ENCODE measurements at places on chromosomes 16 and 17.
A peak's percentile ranks its signal among the peaks of the same experiment; 100 is the strongest.

GRCh38 chr16:14523632-14524031 is 106.4 kb downstream of the PARN start:
- H3K27me3 ChIP-seq: no peaks in the 10 kb centered on the region
- no peak overlapping the region for H3K27ac ChIP-seq
- no peaks in the 10 kb centered on the region for H3K4me1 ChIP-seq
- H3K36me3 ChIP-seq: peaks cover 5% of the 10 kb centered on the region
- no peak overlapping the region for H3K4me3 ChIP-seq
- DNase-seq: no peak

- no peak for DNase-seq
- no peak overlapping the region for H3K4me3 ChIP-seq
- no peaks in the 10 kb centered on the region for H3K36me3 ChIP-seq
Observed at GRCh38 chr16:27558434-27558833, 8.5 kb downstream of the KATNIP start.

DNA sequence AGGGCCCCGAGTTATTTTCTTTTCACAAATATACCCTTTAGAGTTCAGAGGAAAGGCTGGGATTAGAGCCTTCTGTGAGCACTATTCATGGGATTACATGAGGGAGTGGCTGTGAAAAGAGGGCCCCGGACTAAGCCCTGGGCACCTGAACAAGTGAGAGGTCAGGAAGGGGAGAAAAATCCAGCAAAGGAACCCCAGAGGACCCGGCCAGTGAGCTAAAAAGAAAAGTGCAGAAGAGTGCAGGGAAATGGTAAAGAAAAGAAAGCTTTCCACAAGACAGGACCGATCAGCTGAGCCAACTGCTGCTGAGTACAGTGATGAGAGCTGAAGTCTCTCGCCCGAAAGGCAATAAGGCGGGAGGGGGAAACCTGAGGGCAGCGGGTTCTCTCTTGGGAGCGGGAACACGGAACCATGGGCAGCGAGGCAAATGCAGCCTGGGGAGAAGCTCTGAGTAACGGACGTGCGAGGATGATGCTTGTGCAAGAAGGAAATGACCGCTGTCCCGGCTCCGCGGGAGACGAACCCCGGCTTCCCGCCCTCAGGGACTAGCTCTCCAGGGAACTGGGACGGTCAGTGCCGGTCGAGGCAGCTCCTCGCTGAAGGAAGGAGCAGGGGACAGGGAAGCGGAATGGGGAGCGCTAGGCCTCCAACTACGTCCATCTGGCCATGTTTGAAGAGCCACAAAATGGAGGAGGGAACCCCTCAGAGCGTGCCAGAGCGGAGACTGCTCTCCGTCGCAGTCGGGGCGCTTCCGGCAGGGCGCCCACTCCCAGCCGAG is 665 bp upstream of the ALDH3A2 start:
- peaks cover 15% of the 10 kb centered on the region for H3K36me3 ChIP-seq
- peak; percentile 48 for DNase-seq
- peak overlapping the region; percentile 93 for H3K4me3 ChIP-seq
- H3K27me3 ChIP-seq: peaks cover 2% of the 10 kb centered on the region

- no peaks in the 10 kb centered on the region for H3K4me1 ChIP-seq
- H3K27me3 ChIP-seq: peaks cover 2% of the 10 kb centered on the region
- no peaks in the 10 kb centered on the region for H3K36me3 ChIP-seq
- no peak for DNase-seq
- H3K27ac ChIP-seq: no peak overlapping the region
- no peak overlapping the region for H3K4me3 ChIP-seq
Observed at GRCh38 chr17:33262266-33263123, 30.6 kb downstream of the ASIC2 start.

DNA sequence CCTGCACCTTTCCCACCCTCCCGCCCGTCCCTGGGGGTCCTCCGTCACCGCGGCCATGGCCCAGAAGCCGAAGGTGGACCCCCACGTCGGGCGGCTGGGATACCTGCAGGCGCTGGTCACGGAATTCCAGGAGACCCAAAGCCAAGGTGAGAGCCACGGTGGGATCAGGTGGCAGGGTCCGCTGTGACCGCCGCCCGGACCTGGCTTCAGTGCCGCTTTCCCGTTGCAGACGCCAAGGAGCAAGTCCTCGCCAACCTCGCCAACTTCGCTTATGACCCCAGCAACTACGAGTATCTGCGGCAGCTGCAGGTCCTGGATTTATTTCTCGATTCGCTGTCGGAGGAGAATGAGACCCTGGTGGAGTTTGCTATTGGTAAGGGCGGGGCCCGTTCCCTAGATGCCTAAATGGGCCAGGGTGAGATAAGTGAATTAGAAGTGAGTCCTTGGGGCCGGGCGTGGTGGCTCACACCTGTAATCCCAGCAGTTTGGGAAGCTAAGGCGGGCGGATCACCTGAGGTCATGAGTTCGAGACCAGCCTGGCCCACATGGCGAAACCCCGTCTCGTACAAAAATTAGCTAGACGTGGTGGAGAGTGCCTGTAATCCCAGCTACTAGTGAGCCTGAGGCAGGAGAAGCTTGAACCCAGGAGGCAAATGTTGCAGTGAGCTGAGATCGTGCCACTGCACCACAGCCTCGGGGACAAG is 617 bp downstream of the ARMC7 start:
- no peaks in the 10 kb centered on the region for H3K27me3 ChIP-seq
- H3K36me3 ChIP-seq: peaks cover 5% of the 10 kb centered on the region
- H3K4me1 ChIP-seq: peaks cover 43% of the 10 kb centered on the region
- peak overlapping the region; percentile 89 for H3K4me3 ChIP-seq

DNA sequence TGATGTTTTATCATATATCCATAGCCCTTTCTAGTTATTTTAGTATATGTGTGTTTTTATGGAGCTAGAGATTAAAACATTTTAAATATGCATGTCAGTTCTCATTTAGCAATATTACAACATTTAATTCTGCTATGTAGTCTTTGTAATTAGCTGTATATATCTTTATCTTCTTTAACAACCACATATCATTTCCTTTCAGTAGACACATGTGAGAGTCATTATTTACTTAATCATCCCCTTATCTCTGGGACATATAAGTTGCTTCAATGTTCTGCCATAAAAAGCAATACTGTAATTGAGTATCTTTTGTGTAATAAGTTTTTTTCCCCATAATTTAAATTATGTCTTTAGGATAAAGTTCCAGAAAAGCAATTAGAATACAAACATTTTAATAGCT is 52.0 kb upstream of the CLEC3A start:
- H3K27me3 ChIP-seq: peaks cover 4% of the 10 kb centered on the region
- H3K4me1 ChIP-seq: no peaks in the 10 kb centered on the region
- no peak for DNase-seq
- H3K27ac ChIP-seq: no peak overlapping the region

DNA sequence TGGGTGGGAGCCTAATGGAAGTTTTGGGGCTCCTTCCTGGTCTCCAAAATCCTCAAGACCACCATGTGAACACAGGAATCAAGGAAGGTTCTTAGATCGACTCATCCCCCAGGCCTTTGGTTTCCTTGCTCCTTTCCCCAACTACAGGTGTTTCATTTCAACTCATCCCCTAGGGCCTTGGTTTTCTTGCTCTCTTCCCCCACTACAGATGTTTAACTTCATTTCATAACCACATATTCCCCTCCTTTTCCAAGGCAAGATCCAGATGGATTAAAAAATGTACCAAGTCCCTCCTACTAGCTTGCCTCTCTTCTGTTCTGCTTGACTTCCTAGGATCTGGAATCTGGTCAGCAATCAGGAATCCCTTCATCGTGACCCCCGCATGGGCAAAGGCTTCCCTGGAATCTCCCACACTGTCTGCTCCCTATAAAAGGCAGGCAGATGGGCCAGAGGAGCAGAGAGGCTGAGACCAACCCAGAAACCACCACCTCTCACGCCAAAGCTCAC is at the start of gene CCL11:
Gene CCL11, plus strand, starts transcription at position 457 of the 507 bp plus-strand sequence. CDS start 67 bp downstream, outside the sequence.
- DNase-seq: no peak
- H3K4me3 ChIP-seq: no peak within 1 kb of the TSS
- no peaks in the 10 kb centered on the region for H3K4me1 ChIP-seq
- no peak within 1 kb of the TSS for H3K27ac ChIP-seq
- H3K27me3 ChIP-seq: peaks cover 34% of the 10 kb centered on the region

GRCh38 chr17:74012465-74012864 is 191.0 kb upstream of the RPL38 start:
- DNase-seq: no peak
- no peak overlapping the region for H3K4me3 ChIP-seq
- no peaks in the 10 kb centered on the region for H3K4me1 ChIP-seq
- no peaks in the 10 kb centered on the region for H3K36me3 ChIP-seq
- peaks cover 39% of the 10 kb centered on the region for H3K27me3 ChIP-seq
- H3K27ac ChIP-seq: no peak overlapping the region

DNA sequence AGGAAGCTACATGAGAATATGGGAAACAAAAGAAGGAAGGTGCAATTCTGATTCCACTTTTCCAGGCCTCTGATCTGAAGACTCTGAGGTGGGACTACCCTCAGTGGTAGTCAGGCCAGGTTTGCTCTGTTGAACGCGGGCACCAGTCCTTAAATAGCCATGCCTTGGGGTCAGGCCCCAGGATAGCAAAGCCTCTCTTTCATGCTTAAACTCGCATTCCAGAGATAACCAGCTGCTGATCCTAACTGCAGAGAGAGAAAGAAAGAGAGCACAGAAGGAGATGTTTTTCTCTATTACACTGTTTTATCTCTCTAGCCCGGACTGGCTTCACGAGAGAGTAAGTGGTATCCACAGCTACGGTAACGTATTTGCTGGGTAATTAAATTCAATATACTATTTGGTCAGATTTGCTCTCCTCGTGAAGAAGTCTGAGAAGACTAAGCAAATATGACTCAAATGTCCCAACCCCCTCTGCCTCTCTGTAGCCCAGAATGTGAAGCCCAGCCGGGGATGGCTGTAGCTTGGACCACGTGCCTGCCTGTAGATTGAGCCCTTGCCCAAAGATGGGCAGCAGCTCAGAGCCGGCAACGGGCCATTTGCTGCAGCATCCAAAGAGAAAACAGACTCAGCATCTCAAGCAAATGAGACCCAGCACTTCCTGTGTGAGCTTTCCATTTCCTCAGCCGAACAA is 122.2 kb downstream of the SMG6 start:
- no peak overlapping the region for H3K4me3 ChIP-seq
- H3K36me3 ChIP-seq: peaks cover 67% of the 10 kb centered on the region
- no peaks in the 10 kb centered on the region for H3K27me3 ChIP-seq
- no peaks in the 10 kb centered on the region for H3K4me1 ChIP-seq
- H3K27ac ChIP-seq: no peak overlapping the region

GRCh38 chr17:81553018-81553615 is 964 bp upstream of the FAAP100 start:
- DNase-seq: no peak
- peaks cover 44% of the 10 kb centered on the region for H3K36me3 ChIP-seq

- no peaks in the 10 kb centered on the region for H3K27me3 ChIP-seq
- peaks cover 5% of the 10 kb centered on the region for H3K36me3 ChIP-seq
- no peak for DNase-seq
- H3K4me3 ChIP-seq: peak overlapping the region; percentile 98
- H3K27ac ChIP-seq: peak overlapping the region; percentile 83
Observed at GRCh38 chr17:16215002-16215272, 397 bp downstream of the NCOR1 start.

- no peak for DNase-seq
- no peaks in the 10 kb centered on the region for H3K27me3 ChIP-seq
- H3K4me3 ChIP-seq: peak overlapping the region; percentile 91
- peak overlapping the region; percentile 81 for H3K27ac ChIP-seq
- H3K36me3 ChIP-seq: peaks cover 3% of the 10 kb centered on the region
Observed at GRCh38 chr17:17681744-17682292, 560 bp downstream of the RAI1 start.

- H3K27me3 ChIP-seq: no peaks in the 10 kb centered on the region
- H3K4me3 ChIP-seq: no peak overlapping the region
- H3K27ac ChIP-seq: no peak overlapping the region
- no peak for DNase-seq
- H3K4me1 ChIP-seq: peaks cover 15% of the 10 kb centered on the region
Observed at GRCh38 chr16:30744183-30744582, 4.0 kb upstream of the PHKG2 start.

GRCh38 chr16:35182943-35183550 is 1723.6 kb downstream of the TP53TG3F start:
- no peaks in the 10 kb centered on the region for H3K4me1 ChIP-seq
- no peak overlapping the region for H3K4me3 ChIP-seq
- no peak overlapping the region for H3K27ac ChIP-seq
- DNase-seq: no peak
- H3K27me3 ChIP-seq: no peaks in the 10 kb centered on the region

DNA sequence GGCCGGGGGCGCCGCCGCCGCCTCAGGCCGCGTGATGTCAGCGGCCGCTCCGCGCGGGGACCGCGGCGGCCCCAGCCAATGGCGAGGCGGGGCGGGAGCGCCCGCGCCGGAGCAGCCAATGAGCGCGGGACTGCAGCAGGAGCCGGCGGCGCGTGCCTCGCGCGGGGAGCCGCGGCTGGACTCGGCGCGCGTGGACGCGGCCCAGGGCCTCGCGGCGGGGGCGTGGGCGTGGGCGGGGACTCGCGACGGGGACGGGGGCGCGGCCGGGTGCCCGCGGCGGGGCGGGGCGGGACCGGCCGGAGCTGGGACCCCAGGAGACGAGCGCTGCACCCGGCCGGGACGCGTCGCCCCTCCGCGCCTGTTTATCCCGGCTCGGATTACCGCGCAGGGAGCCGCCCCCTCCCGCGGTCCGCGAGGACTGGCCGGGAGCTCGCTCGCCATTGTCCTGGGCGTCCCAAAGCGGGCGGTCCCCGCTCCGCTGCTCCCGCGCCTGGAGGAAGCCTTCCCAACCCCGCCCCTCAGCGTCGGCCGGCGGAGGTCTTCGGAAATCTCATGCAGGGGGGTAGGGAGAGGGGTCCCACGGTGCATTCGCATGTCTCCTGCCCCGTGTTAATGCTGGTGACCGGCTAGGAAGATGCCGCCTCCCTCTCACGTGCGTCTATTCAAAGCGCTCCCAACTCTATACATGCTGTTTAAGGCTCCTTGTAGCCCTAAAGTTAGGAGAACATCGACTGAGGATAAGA is at the start of gene RNF157:
Gene RNF157, minus strand, starts transcription at position 33 of the 743 bp plus-strand sequence. CDS start 253 bp downstream, outside the sequence.
- H3K4me1 ChIP-seq: peaks cover 12% of the 10 kb centered on the region
- DNase-seq: peak; percentile 62
- peak within 1 kb of the TSS; percentile 56 for H3K27ac ChIP-seq
- peaks cover 33% of the 10 kb centered on the region for H3K27me3 ChIP-seq
- peak within 1 kb of the TSS; percentile 87 for H3K4me3 ChIP-seq

DNA sequence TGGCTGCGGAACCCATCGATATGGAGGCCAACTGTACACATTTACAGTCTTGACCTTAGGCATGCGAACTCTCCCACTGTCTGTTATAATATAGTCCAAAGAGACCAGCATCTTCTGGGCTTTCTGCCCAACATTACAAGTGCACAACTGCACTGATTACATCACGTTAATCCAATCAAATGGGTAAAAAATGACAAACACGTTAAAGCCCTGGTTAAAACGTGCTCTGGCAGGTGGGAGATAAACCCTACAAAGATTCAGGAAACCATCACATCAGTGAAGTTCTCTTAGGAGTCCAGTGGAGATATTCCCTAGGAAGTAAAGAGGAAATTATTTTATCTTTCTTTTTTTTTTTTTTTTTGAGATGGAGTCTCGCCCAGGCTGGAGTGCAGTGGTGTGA is 23.7 kb upstream of the XYLT2 start:
- no peak overlapping the region for H3K27ac ChIP-seq
- no peaks in the 10 kb centered on the region for H3K27me3 ChIP-seq
- H3K4me1 ChIP-seq: no peaks in the 10 kb centered on the region
- no peak overlapping the region for H3K4me3 ChIP-seq

- DNase-seq: no peak
- H3K36me3 ChIP-seq: peaks cover 62% of the 10 kb centered on the region
- peaks cover 12% of the 10 kb centered on the region for H3K4me1 ChIP-seq
- no peaks in the 10 kb centered on the region for H3K27me3 ChIP-seq
- H3K4me3 ChIP-seq: no peak overlapping the region
Observed at GRCh38 chr16:86549893-86550190, 5.2 kb downstream of the MTHFSD start.

- H3K27me3 ChIP-seq: peaks cover 24% of the 10 kb centered on the region
- no peaks in the 10 kb centered on the region for H3K36me3 ChIP-seq
- H3K27ac ChIP-seq: no peak overlapping the region
- H3K4me3 ChIP-seq: no peak overlapping the region
Observed at GRCh38 chr17:34757611-34758010, 178.2 kb downstream of the TMEM132E start.
